ENCODE measurements at places on chromosomes 13 and 19.

DNA sequence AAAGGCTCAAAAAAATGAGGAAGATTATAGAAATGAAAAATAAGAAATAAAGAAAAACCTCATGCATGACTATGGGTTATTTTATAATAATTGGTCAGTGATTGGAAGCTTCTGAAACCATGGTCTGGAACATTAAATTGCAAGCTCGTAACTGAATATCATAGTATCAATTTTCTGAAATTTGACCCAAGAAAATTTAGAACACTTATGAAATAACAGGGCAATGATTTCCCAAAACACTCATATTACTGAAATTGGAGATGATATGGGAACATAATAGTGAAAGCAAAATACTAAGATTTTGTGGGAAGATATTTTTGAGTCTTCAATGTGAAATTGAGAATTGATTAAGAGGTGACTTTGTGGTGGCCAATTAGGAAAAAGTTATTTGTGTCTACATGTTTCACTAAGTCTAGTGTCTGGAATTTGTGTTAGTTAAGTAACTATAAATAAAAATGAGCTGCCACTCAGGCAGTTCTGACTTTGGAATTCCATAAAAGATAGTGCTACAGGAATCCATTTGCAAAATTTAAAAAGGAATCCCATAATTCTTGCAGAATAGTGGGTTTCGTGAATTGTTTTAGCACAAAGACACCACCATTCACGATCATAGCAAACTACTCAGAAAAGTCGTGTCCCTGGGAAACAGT is 603.0 kb downstream of the LMO7 start:
- no peak for DNase-seq

DNA sequence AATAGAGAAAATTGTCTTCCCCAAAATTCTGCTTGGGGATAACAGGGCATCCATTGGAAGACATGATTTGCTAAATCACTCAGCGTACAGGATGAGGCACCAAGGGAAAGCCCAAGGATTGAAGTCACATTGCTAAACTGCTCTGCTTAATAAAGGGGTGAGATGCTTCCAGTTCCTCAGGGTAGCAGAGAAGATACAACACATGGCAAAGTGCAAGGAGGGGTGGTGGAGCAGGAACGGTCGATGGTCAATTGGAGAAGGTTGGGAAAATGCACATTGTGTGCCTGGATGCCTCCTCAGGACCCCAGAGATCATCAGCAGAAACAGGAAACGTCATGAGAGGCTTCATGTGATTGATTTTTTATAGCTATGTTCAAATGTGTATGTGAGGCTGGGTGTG is 116.3 kb upstream of the SOX1 start:
- no peak for DNase-seq

DNA sequence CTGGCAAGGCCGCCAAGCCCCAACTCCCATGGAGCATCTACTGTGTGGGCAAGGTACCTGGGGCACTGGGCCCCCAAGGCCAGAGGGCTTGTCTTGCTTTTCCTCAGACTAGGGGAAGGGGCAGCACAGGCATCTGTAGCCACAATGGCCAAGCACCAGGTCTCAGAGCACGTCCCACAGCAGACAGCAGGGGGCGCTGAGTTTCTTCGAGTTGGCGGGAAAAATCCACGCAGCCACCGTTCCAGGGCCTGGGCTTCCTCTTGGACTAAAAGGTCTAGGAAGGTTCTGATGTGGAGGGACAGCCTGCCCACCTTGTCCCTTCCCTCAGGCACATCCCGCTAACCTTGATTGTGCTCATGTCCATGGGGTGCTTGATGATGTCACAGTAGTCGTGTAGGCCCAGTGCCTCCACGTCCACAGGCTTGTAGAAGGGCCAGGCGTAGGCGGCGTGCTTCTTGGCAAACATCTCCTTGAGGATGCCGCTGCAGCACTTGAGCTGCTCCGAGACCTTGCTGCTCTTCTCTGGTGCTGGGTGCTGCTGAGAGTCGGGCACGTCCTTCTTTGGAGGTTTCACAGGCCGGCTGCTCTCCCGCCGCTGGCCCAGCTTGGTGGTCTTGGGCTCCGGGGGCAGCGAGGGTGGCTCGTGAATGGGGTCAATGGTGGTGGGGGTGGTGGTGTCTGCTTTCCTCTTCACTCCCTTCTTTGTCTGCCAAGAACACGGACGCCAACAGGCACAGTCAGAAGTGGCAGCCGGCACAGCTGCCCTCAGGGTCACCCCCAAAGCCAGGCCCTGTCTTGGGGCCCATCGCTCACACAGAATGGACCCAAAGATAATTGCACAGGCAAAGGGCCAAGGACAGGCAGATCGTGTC is 32.0 kb upstream of the EPHX3 start:
- DNase-seq: peak; percentile 80

DNA sequence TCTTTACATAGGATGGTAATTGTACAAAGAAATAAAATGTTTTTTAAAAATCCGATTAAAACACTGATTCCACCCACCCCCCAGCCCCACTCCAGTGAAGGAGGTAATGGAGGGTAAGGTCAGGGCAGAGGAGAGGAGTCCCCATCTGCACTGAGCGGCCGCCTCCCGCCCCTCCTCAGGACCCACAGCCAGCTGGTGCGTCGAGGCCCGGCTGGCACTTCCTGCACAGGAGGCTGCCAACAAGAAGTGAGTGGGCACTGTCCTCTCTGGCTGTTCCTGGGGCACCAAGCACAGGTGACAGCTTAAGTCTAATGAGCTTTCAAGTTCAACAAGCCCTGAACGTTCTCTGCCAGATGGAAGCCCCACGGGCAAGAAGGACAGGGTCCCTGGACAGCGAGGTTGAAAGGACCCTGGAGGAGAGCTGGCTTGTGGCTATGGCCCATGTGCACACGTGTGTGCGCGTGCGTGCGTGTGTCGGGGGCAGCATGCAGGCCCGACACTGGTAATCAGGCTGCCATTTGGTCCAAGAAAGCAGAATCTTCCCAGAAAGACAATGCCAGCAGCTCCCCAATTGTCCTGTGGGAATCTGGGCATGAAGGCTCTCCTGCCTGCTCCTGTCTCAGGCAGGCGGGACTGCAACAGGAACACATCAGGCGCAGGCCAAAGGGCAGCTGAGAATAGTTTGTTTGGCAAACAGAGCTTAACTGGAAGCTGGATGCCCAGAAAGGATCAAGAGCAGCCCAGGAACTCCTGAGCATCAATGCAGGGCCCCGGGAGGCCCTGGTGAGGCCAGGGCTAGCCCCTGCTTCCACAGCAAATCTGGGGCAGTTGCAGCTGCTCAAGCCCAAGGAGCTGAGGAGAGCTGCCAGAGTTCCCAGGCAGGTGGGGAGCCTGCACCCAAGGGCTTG is 15.1 kb upstream of the EPHX3 start:
- no peak for DNase-seq

- DNase-seq: no peak
Observed at GRCh38 chr19:4367336-4367723, 24.0 kb downstream of the MPND start.

- no peak for DNase-seq
Observed at GRCh38 chr19:50890422-50891252, 17.4 kb downstream of the KLK2 start.

- no peak for DNase-seq
Observed at GRCh38 chr19:40452016-40452415, 7.9 kb upstream of the SERTAD3 start.

DNA sequence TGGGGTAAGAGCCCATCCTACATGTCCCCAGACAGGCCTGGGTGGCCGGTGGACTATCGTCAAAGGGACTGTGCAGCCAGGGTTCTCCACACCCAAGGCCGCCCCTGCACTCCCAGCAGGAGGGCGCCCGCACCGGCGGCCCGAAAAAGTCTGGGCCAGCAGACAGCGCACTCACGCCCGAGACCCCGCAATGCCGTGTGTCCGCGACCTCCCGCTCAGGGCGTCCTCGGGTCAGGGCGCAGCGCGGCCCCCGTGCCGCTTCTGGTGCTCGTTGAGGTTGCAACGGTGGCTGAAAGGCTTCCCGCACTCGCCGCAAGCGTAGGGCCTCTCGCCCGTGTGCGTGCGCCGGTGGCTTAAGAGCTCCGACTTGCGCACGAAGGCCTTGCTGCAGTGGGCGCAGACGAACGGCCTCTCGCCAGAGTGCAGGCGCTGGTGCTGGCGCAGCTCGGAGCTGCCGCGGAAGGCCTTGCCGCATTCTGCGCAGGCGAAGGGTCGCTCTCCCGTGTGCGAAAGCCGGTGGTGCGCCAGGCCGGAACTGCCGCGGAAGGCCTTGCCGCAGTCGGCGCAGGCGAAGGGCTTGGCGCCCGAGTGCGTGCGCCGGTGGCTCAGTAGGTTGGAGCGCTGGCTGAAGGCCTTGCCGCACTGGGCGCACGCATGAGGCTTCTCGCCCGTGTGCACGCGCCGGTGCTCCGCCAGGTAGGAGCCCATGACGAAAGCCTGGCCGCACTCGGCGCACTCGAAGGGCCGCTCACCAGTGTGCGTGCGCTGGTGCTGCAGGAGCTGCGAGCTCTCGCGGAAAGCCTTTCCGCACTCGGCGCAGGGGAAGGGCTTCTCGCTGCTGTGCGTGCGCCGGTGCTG is 2.8 kb upstream of the A1BG start:
- DNase-seq: peak; percentile 75

DNA sequence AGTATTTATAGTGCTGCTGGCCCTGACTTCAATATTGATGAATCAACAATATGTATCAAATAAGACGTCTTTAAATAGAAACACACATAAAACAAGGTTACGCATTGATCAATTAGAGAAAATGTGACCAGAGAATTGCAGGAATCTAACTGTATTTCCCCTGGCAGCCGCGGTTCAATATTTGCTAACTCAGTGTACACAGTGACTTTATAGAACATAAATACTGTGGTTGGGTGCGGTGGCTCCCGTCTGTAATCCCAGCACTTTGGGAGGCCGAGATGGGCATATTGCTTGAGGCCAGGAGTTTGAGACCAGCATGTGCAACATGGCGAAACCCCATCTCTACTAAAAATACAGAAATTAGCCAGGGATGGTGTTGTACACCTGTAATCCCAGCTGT is 22.8 kb upstream of the UPF3A start:
- peak; percentile 42 for DNase-seq

DNA sequence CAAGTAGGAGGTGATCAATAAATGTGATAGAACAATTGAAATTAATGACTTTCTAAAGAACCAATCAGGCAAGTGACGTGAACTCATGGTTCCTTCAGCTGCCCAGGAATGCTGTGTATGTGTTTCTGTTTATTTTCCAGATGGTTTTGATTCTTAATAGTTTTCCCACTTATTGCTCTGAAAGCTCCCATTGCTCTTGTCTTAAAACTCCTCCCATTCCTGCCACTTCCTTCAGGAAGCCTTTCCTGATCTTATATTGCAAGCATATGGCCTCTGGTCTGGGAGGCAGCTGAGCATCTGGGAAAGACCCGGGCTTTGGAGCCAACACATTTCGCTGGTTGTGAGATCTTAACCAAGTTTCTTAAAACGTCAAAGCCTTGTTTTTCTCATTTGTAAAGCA is 17.1 kb upstream of the LATS2 start:
- DNase-seq: no peak

DNA sequence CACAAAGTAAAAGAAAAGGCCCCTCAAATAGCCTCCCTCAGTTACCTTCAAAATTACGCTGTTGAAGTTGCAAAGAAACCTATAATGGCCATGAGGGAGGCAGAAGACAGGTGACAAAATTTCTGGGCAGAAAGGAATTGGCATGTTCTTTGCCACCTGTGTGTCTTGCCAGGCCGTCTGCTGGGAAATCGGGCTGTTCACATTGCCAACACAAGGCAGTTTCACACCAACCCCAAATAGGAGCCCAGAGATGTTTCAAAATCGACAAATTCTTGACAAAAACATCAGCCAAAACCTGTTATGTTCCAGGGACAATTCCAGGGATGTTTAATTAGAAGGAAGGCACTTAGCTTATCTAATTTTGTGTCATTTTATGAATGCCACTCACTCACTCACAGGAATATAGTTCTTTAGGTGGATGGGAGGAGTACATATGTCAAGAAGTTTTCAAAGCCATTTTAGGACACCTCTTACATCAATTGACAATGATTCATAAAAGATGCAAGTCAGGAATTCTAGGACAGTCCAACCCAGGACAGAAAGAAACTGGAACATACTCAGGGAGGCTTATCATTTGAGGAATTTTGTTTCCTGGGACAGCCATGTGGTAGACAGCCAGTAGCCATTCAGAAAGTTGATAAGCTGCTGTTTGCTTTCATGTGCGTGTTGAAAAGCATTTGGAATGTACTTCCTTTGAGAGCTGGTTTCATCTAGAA is 164.5 kb downstream of the RGCC start:
- no peak for DNase-seq

GRCh38 chr19:28126135-28126898 is 1086.6 kb downstream of the UQCRFS1 start:
- peak; percentile 23 for DNase-seq

- DNase-seq: no peak
Observed at GRCh38 chr19:48450441-48450840, 4.7 kb downstream of the GRWD1 start.

DNA sequence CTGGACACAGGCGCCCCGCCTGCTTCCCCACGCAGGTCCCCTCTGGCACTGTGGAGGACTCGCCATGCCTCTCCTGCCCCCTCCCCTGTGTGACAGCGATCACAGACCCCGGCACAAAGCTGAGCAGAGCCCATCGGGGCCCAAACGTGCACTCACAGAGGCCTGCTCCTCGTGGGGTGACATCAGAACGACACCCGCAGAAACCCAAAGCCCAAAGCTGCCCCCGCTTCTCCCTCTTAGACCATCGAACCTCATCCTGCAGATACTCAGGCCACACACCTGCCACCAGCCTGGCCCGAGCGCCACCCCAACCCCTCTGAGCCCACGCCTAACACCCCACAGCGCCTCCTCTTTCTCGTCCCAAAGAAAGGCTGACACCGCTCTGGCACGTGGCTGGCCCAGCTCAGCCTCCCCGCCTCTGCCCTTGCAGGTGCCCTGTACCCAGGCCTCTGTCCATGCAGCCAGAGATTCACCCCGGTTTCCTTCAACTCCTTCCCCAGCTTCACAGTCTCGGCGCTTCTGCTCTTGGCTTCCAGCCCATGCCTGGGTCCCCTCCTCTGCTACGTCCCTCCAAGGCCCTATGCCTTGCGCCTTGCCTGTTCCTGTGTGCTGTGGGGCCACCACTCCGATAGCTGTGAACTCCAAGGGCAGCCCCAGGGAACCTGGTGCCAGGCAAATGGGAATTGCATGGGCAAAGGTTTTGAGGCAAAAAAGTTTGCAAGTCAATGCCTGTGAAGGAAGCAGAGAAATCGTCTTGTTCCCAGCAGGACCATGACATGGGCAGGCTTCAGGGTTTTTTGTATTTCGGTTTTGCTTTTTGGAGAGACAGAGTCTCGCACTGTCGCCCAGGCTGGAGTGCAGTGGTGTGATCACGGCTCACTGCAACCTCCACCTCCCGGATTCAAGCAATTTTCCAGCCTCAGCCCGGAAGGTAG is 831 bp upstream of the CBARP start:
- DNase-seq: no peak

- DNase-seq: no peak
Observed at GRCh38 chr13:39684531-39685137, 29.2 kb downstream of the COG6 start.

DNA sequence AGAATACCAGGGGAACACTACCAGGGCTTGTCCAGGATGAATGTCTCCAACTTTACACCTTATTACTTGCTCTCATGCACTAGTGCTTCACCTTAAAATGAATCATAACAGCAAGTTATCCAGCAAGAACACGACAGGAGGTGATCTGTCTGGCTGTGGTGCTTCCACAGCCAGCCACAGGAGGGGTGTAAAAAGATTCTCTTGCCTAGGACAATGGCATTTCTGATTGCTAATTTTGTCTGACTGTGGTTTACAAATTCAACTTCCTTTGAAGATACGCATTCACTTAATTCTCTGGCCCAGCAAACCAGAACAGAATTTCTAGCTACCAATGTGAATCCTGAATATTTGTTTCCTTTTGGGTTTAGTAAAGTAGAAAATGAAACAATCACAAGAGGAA is 23.1 kb upstream of the COG3 start:
- DNase-seq: no peak
